ENCODE measurements at places on chromosomes 1 and 21.
A peak's percentile ranks its signal among the peaks of the same experiment; 100 is the strongest.

- DNase-seq, result no peak
Measured at GRCh38 chr1:228850141-228851100, 115.1 kb downstream of the RHOU start.

DNA sequence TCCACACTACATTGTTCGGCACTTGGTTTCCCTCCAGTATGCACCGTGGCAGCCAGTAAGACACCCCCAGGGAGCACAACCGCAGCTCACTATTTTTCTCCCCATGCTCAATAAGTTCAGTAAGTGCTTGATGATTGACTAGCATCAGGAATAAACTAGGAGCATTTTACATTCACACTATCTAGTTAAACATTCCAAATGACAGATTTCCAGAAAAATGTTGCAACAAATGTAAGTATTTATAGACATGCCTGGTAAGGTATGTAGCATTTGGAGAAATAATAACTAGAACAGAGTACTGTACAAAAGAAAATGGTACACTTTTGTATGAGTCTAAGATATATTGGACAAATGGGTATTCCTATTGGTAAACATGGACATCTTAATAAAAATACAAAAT lies 92.9 kb downstream of the SLC45A1 start:
- DNase-seq, result no peak

DNA sequence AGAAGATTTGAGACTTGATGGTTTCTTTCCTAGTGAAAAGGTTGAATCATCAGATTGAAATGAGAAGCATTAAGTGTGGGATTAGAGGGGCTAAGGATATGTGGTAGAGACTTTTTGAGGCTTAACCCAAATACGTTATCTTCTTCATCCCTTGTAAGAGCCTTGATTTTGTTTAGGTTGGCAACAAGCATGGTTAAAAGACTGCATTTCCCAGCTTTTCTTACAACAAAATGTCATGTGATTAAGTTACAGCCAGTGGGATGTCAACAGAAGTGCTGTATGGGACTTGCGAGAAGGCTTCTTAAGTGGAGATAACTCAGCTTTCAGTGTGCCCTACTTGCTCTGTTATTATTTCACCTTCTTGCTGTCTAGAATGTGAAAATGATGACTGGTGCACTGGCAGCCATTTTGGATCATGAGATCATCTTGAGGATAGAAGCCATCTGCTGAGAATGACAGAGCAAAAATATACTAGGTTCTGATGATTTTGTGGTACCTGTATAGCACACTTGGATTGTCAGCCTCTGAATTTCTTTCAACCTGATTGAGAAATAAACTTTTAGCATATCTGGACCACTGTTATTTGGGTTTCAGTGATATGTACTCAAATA lies 41.3 kb upstream of the GNG12 start:
- no peak for DNase-seq

- peak; percentile 99 for DNase-seq
Measured at GRCh38 chr1:93784538-93784937, 94.5 kb downstream of the DNTTIP2 start.

GRCh38 chr1:7515175-7515574 lies 255.9 kb upstream of the VAMP3 start:
- DNase-seq, result no peak

- DNase-seq, result no peak
Measured at GRCh38 chr1:180515364-180515763, 13.0 kb upstream of the ACBD6 start.

- DNase-seq, result no peak
Measured at GRCh38 chr1:180731131-180731530, 99.3 kb downstream of the XPR1 start.

DNA sequence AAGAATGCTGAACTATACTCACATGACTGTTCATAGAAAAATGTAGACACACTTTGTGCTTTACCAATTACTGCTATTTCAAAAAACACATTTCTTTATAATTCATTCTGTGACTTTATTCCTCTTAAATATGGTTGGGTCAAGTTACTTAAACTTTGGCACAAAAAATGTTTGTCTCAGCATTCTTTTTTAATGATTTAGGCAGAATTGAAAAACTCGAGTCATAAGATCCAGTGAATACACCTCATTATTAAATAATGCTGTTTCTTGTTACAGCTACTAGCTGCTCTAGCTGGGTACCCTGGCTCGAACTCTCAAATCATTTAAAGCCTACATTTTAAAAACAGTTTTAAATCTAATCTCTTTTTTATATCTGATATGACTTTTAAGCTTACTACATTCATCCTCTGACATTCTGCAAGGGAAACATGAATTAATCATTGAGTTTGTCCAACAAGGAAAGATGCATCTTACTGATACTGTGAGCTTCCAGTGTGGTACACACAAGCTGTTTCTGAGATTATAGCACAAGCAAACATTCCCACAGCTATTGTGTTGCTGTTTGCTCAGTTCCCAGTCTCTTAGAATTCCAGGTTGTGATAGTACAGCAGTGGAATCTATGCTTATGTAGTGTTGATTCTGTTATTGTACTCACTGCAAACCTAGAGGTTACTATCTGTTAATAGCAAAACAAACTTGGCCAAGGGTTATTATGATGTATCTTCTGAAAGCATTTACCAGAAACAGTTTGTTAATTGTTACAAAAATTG lies 746.5 kb downstream of the USP25 start:
- no peak for DNase-seq

- DNase-seq, result no peak
Measured at GRCh38 chr1:204769997-204770396, 84.5 kb upstream of the LRRN2 start.

DNA sequence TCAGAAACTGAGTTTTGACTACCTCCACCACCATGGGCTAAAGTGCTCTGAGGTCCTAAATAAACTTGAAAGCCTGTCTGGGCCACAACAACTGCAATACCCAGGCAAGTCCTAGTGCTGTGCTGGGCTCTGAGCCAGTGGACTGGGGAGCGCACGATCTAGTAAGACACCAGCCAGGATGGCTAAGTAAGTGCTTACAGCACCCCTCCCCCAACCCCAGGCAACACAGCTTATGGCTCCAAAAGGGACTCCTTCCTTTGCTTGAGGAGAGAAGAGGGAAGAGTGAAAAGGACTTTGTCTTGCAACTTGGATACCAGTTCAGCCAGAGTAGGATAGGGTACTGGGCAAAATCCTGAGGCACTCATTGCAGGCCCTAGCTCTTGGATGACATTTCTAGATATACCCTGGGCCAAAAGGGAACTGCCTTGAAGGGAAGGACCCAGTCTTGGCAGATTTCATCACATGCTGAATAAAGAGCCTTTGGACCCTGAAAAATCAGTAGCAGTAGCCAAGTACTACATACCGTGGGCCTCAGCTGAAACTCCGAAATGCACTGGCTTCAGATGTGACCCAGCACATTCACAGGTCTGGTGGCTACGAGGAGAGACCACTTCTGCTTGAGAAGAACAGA lies 1.6 kb downstream of the C1orf105 start:
- DNase-seq, result no peak

DNA sequence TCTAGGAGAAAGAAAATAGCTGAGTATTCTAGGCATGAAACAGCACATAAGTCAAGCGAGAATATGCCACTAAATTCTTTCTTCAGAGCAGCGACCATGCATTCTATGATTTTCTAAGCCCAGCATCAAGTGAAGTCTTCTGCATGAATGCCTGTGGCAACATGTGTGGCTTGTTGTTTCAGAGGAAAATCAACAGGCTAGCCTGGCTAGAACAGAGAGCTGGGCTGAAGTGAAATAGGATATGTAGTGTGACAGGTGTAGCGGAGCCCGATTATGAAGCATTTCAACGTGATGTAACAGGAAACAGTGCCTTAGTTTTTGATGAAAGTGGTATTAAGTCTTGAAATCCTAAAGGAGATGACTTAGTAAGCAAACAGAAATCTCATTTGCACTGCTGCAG lies 7.0 kb downstream of the CSDE1 start:
- DNase-seq, result no peak

- DNase-seq, result no peak
Measured at GRCh38 chr1:109208836-109209463, 4.8 kb upstream of the SARS1 start.

DNA sequence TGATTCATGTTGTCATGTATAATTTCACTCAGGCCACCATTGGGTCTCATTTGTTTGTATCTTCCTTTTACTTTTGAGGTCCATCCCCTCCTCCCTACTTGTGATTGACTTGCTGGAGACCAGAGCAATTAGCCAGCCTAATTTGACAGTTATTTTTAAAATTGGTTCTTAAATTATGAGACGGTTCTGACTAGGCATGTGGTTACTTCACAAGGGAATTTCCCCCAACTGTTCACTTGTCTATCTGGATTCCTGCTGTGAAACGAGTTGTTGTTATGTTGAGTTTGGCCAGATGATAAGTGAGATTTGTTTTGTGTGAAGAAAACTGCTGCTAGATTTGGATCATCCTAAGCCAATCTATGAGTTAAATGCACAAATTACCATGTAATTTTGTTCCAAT lies 359.1 kb downstream of the BARHL2 start:
- DNase-seq, result no peak

- no peak for DNase-seq
Measured at GRCh38 chr1:153647346-153647714, 11.2 kb upstream of the SNAPIN start.

- no peak for DNase-seq
Measured at GRCh38 chr1:63836830-63837229, 63.0 kb downstream of the ROR1 start.
